ENCODE measurements at places on chromosomes 3 and 15.

DNA sequence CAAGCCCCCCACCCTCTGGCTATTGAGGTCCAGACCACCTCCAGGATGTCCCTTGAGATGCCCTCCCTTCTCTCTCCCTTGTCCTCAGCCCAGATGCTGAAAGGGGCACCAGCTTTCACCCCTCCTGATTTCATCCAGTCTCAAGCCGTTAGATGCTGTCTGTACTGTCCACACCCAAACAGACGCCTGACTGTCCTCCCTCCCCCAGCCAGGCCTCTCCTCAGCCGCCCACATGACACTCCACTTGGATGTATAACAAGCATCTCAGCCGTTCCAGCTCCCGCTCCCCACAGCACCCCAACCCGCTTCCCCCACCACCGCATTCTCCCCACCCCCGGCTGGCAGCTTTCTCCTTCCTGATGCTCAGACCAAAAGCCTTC is 25.0 kb upstream of the CYP11A1 start:
- no peak for DNase-seq

GRCh38 chr3:181581656-181582055 is 130.1 kb upstream of the SOX2 start:
- DNase-seq: no peak

- DNase-seq: no peak
Observed at GRCh38 chr3:73729969-73730440, 105.3 kb upstream of the PDZRN3 start.

DNA sequence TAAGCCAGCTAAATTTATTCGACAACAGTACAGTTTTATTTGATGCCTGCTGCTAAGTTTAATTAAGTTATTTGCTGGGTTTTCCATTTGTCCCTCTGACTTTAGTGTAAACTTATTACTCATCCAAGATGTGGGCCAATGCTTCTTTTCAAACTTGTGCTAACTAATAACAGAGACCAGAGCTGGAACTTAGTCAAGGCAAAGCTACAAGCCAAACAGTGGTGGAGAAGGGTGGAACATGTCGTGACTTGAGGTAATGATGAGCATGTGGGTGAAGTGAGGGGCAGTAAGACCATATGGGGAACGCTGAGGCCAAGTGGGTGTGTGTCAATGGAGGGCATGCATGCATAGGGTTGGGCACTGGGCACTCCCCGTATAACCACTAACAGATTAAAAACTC is 63.9 kb downstream of the NMD3 start:
- DNase-seq: no peak

GRCh38 chr15:93865586-93865985 is 365.8 kb upstream of the MCTP2 start:
- no peak for DNase-seq

GRCh38 chr3:191070201-191070600 is 128.8 kb upstream of the OSTN start:
- no peak for DNase-seq

DNA sequence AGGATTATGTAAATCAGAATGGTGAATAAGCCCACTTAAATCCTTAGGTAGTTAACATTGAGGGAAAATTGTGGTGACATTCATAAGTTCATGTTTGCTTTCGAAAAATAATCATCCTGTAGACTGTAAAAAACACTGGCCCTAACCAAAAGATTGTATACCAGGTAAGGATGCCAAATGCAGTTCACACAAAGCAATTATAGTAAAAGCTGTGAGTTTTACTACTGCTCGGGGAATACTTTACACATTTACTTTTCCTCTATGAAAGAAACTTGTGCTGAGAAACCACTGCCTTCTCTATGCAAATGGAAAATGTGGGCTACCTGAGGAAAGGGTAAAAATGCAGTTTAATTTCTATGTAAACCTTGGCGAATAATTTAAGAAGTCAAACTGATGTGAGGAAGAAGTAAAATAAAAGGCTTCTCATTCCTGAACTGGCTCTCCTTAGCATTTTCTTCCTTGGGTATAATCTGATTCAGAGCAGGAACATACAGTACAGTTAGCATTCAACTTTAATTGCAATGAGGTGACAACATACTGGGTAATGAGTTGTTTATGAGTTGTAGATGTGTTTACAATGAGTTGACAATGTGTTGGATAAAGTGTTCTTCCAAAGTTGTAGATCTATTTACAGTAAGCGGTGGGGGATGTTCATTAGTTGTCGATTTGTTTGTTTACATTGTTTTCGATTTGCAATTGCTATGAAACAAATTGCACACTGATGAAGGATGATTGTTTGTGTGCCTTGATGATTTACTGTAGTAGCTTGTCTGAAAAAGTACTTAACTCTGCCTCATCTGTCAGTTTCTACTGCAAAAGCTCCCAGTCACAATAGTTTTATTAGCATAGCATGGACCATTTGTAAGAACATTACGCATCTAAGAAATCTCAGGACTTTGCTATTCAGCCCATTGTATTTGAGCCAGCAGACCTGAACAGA is 453.0 kb upstream of the DPH6 start:
- no peak for DNase-seq

DNA sequence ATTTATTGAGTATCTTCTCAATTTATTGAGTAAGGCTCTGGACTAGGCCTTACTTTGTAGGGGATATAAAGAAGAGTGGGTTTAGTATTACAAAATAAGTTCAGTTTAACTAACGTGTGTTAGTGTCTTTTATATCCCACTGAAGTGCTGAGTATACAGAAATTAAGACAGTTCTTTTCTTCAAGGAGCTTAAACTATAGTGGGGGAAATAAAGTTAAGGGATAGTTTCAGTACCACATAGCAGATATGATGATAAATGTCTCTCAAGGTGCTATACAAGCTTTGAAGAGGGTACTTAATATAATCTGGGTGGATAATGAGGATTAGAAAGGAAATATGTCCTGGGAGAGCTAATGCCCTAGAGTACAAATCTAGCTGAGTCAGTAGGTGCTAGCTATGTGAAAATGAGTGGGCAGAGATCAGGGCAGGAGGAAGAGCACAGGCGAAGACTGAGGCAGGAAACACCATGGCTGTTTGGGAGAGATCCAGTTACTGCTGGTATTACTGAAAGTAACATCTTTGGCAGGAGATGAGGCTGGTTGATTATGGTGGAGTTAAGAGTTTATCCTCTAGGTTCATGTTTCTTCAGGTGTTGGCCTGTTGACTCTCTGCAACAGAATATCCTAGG is 46.0 kb downstream of the TEX9 start:
- no peak for DNase-seq

DNA sequence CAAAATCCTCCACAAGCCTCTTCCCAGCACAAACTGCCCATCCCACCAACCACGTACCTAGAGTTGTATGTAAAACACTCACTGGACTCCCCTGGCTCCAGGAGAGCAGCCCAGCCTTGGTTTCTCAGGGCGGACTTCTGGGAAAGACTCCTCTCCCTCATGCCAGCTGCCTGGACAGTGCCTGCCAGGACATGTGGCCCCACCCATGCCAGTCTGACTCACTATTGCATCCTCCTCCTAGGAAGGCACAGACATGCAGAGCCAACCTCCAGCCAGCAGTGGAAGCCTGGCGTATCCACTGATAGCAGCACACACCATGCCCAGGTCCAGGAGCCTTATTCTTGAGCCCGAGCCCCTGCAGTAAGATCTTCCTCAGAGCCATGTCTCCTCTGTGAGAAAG is 8.6 kb downstream of the PKM start:
- no peak for DNase-seq

GRCh38 chr3:126989316-126990023 is 6.6 kb downstream of the PLXNA1 start:
- DNase-seq: no peak

- DNase-seq: no peak
Observed at GRCh38 chr3:184486614-184487013, 75.0 kb upstream of the EPHB3 start.

DNA sequence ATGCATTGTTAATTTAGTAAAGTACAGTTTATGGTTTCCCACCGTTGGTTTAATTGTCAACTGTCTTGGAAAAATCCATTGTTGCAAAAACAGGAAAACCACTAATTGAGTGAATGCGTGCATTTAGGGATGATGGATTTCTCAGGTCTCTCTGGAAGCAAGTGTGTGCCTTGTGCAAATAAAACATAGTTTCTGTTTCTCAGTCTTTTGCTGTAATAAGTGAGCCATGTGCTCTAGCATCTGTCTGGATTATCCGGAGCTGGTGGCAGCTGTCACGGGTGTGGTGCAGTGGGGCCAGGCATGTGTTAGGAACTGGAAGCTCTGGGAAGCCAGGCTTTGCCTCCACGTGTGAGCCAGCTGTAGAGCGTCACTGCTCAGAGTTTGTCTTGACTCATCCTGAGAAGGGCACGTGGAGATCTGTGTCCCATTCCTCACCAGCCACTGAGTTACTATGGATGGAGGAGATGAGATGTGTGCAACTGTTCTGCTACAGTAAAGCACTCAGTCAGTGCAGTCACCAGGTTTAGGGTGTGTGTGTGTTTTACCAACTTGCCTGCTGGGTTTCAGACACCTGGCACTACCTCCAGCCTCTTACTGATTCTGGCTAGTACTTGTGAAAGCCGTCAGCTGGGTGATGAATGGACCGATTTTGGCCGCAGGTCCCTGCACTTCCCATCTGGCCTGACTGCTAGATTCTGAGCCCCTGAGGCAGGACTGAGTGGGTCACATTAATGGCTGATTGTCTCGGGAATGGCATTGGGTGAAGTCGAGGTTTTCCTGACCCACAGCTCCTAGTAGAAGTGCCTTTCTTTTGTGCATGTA is 7.2 kb downstream of the APBA2 start:
- DNase-seq: no peak

- DNase-seq: no peak
Observed at GRCh38 chr15:75223688-75224087, 22.0 kb downstream of the C15orf39 start.

GRCh38 chr3:47404431-47404876 is 23.6 kb downstream of the PTPN23 start:
- DNase-seq: no peak

DNA sequence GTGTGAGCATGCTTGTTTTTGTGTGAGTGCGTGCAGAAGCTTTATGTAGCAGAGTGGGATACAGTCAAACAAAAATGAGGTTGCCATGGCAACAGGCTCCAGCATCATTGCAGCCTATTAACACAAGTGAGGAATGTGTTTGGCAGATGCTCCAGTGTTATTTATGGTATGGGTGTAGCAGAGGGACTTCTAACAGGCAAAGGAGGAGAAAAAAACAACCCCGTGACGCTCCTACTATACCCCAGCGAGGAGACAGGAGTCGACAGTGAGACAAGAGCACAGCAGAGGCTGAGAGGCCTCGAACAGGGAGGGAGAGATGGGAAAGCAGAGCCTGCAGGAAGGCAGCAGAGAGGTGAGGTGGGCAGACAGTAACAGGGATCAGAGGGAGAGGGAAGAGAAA is 4.9 kb downstream of the ADCY5 start:
- DNase-seq: peak; percentile 61

DNA sequence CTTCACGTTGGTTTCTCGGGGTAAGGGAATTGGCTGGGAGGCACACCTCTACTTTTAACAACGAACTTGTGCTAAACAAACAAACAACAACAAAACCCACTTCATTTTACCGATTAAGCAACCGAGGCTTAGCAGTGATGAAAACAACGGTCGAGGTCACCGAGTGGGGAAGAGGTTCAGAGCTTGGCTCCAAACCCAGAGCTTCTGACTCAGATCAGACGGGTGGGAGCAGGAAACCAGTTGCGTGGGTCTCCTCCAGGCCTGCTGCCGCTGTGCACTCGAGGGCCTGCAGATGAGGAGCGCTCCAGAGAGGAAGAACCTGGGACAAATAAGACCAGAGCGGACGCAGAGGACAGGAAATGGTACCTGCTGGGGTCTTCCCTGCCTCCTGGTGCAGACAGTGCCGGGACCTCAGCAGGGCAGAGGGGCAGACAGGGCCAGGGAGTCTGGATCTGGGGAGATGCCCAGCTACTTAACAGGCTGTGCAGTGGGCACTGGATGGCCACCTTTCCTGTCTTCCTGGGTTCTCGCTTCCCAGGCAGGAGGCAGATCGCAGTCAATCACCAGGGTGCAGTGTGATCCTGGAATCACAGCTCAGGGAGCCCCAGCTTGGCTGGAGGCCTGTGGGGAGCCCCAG is 99.0 kb upstream of the MEF2A start:
- no peak for DNase-seq

DNA sequence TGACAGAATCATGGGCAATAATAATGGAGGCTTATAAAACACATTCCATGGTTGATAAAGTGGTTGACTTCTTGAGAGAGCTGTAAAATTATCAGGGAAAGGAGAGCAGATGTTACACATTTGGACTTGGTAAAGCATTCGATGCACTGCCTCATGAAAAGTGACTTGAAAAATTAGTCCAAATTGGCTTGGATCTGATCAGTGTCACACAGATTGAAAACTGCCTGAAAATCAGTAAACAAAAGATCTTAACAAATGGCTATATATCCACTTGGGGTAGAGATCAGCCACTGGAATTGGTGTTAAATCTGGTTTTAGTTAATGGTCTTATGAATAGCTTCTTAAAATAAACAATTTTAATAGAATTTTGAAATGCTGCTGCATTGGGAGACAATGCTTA is 20.3 kb downstream of the SHOX2 start:
- DNase-seq: no peak

DNA sequence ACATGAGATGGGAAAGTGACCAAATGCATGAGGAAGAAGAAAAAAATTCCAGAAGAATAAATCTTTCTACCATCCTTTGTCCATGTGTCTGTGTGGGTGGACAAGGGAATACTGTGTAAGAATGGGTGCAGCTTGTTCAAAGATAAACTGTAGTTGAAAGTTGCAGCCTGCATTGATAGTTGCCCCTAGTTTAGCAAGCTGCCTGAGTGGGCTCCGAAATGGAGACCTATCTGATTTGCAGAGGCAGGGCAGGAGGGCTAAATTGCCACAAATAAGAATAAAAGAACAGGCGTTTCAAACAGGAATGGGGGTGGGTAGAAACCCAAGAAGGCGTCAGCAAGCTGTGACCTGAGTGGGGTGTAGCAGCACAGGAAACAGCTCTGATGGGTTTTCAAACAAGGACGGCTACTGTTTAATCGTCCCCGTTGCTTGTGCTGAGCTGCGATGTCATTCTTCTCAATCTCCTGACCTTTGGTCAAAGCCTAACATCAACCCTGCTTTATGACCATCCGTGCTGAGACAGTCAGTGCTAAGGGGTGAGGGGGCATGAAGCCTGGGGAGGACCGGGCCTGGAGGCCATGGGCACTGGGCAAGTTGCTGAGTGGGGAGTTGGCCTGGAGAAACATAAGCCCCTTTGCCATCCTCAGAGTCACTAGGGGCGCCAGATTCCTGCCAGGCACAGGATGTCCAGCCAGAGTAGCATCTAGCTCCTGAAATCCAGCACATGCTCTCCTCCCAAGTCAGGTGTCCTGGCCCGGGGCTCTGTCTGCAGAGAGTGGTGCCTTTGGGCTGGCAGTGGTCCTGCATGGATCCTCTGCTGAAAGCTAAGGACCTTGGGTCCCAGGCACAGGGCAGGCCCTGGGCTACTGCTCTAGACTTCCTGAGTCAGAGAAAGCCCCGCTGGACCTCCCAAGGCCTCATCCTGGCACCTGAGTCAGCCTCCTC is 19.2 kb upstream of the C15orf39 start:
- no peak for DNase-seq

- no peak for DNase-seq
Observed at GRCh38 chr3:4395448-4395847, 71.6 kb downstream of the SUMF1 start.

GRCh38 chr3:141690431-141691072 is 47.5 kb upstream of the RNF7 start:
- no peak for DNase-seq

Data from nucleus accumbens (tissue), 56 donors.